ENCODE measurements at places on chromosomes 13 and 19.

- no peak for DNase-seq
Measured at GRCh38 chr13:97106323-97106722, 112.0 kb upstream of the OXGR1 start.

DNA sequence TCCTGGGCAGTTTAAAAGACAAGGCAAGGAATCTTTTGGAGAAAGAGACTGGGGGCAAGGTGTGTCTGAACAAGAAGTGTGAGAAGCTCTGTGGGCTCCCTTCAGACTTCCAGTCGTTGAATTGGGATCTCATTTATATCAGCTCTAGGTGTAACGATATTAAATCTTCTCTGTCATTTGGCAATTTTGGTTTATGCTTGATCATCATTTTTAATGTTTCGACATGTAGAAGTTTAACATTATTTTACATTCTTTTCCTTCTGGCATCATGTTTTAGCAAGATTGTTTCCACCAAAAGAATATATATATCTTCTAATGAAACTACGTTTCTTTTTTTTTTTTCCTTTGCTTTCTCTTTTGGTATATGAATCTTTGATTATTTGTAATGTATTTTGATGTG, 49.3 kb downstream of the USPL1 start:
- DNase-seq, result no peak

DNA sequence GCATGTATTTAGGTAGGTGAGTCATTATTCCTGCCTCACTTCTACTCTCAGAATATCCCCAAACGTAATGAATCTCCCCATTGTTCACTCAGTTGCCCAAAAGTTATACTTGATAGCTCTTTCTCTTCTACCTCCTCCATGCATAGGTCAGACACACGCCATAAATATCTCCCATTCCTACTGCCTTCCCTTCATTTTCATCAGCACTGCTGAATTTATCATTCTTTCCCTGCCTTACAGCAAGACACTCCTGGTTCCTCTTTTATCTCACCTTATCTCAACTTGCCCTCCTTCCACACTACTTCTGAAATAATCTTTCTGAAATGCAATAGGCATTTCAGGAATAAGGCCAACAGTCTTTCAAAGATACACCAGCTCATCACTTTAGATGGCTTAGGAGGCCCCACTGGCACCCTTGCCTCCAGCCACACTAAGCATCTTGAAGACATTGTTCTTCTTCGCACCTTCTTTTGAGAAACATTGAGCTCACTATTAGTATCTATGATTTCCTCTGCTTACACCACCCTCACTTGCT, 333.9 kb downstream of the MYO16 start:
- DNase-seq, result no peak

- no peak for DNase-seq
Measured at GRCh38 chr13:96248103-96248502, 158.2 kb downstream of the HS6ST3 start.

DNA sequence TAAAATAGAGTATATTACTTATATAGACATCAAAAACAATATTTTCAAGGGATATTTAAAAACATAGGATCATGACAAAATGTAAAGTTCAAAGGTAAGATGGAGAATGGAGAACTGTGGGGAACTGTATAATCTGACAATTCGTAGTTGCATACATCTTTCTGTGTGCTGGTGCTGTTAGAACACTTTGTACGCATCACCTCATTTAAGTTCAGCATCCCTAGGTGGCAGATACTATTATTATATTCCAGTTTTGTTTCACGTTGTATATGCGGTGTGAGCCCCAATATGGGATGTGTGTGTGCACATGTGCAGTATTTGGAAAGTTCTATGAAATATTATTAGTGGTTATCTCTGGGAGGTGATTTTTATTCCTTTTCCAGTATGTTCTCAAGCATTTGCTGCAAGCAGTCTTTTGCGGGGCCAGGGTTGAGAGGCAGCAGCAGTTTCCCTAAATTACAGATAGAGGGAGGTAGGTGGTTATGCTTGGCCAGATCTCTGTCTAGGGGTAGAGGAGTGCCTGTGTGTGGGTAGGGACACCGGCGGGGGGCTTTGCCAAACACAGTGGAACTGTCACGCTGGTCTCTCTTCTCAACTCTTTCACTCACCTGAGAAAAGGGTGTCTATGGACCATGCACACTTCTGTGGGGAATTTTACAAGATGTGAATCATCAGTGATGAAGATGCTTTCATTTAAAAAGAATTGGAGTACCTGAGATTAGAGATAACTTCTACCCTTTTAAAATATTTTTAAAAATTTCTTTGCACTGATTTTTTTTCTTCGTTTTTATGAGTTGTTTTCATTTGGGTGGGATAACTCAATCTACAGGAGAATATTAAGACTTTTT, 55.6 kb upstream of the ALOX5AP start:
- no peak for DNase-seq

DNA sequence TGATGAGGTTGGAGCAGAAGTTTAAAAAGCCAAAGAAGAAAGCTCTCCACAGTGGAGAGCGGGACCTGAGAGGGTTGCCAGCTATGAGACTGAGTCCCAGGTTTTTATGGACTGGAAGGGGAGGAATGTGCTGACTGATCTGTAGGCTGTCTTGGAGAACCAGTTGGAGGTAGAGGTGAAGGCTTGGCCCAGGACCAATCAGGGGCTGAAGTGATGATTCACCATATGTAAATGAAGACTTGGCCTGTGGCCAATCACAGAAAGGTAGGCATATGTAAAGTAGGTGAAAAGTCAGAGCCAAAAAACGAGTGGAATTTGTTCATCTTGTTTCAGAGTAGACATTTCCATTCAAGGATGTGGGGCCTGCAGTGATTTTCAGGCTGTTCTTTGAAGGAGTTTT, 17.5 kb upstream of the KBTBD6 start:
- DNase-seq, result no peak

GRCh38 chr19:35211545-35212230, 16.9 kb downstream of the FAM187B start:
- peak; percentile 47 for DNase-seq

DNA sequence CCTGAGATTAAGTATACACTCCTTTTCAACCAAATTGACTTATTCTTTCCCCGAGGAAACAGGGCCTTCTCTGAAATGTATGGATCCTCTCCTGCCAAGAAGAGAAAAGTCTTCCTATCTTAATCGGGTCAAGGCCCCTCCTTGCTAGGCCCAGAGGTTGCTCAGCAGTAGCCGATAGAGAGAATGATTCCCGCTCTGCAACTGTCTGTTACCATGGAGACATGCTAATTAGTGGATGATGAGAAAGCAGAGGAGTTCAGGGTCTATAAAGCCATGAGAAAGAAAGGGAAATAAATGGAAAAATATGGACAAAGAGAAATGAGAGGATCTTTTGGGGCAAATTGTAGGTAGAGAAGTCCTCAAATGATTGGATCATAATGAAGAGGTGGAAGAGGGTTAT, 103.5 kb downstream of the POU4F1 start:
- DNase-seq, result no peak

DNA sequence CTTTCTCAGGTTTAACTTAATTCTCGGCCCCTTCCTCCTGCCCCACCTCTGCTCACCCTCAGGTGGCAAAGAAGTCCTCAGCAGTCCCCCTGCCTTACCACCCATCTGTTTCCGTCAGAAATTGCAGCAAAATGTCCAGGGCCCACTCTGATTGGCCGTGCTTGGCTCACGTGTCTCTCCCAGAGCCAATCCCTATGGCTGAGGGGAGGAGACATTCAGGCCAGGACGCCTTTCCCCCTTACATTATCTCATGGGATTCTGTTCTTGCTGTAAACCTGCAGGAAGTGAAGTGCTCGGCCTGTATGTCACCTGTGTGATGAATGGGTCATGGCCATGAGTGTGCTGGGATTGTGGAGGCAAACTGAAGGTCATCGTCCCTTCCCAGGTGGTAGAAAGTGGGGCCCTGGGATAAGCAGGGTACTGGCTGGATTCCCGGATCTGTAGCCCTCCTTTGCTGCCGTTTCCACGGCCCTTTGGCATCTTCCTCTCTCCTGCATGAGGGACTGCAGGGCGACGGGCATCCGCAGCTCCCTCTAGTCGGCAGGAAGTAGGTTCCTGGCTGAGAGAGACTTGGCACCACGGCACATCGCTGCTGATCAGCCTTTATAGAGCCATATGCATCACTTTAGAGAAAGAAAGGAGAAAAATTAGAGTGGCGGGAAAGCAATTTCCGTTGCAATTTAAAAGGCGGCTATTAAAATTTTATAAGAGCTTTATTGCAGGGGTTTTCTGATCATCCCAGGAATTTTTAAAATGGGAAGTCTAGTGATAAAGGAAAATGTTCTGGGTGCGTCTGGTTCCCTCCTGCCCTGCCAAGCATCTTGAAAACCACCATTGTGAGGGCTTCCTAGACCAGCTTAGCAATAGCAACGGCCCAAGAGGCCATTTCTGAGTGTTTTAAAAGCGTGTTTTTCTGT, 118.2 kb downstream of the SIPA1L3 start:
- no peak for DNase-seq

DNA sequence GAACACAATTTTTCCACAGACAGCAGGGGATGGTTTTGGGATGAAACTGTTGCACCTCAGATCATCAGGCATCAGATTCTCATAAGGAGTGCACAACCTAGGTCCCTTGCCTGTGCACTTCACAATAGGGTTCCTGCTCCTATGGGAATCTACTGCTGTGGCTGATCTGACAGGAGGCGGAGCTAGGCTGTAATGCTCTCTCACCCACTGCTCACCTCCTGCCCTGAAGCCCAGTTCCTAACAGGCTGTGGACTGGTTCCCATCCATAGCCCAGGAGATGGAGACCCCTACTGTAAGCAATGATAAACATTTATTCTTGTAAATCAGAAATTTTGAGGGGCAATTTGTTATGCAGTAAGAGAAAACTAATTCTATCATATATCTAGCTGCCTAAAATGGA, 1234.7 kb downstream of the SLITRK1 start:
- no peak for DNase-seq

- no peak for DNase-seq
Measured at GRCh38 chr13:75771818-75772217, 135.7 kb downstream of the LMO7 start.

GRCh38 chr19:6218491-6219146, 61.2 kb downstream of the MLLT1 start:
- peak; percentile 70 for DNase-seq

- no peak for DNase-seq
Measured at GRCh38 chr19:30567536-30568232, 195.5 kb downstream of the ZNF536 start.

DNA sequence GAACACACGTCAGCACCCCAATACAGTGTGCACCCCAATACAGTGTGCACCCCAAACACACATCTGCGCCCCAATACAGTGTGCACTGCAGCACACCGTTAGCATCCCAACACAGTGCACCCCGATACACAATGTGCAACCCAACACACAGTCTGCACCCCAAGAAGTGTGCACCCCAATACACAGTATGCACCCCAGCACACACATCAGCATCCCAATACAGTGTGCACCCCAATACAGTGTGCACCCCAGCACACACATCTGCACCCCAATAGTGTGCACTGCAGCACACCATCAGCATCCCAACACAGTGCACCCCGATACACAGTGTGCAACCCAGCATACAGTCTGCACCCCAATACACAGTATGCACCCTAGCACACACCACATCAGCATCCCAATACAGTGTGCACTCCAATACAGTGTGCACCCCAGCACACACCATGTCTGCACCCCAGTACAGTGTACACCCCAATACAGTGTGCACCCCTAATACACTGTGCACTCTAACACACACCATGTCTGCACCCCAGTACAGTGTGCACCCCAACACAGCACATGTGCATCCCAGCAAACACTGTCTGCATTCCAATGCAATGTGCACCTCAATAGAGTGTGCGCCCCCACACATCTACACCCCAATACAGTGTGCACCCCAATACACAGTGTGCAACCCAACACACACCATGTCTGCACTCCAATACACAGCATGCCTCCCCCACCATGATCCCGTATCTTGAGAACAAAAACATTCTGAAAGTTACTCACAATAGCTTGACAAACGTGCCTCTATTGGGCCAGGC, 855 bp upstream of the CARS2 start:
- DNase-seq, result no peak

DNA sequence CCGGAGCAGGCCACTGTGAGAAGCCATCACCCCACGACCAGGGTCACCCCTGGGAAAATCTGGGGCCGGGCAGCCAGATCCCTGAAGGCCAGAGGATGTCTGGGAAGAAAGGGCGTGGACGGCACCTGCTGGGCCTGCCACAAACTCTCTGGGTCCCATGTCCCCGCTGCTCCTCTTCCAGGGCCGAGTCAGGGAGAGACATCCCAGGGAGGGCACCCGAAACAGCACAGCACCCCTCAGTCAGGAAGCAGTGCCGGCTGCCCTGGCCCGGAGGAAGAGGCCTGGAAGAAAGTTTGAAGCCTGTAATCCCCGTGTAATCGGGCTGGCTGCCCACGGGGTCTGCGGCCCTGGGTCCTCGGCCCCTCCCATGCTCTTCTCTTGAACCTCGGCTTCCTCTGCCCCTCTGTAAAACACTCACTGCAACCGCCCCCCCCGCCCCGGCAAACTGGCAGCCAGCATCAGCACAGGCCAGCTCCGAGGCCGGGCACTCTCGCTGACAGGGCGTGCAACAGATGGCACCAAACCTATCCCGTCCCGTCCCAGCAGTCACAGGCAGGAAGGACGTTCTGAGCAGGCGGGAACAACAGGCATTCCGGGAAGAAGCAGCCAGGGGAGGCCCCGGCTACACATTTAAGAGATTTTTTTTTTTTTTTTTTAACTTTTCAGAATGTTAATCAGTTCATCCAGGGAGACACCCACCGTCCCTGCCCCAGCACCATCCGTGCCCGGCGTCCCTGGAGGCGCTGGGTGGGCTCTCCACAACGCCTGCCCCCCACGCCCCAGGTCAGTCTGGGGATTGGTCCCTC, 1.5 kb downstream of the SBNO2 start:
- DNase-seq, result no peak

DNA sequence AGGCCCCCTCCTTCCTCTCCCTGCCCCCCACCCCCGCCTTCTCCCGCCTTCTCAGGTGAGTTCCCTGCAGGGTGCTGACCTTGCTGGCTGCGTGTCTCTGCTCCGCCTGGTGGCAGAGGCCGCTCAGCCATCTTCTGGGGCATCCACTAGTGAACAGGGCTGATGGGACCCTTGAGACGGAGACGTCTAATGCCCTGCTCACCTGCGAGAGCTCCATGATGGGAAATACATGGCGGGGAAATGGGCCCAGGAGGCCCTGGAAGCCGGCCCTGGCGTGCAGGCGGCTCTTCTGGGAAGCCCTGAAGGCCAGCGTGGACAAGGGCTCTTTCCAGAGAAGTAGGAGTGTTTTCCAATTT, 15.2 kb upstream of the F7 start:
- DNase-seq, result no peak

All from activated T-helper 9 cell treated with anti-CD3 and anti-CD28 coated beads, Interleukin-2, amount 50 U/mL, for 16 hours (primary cell).